Activated T-cell treated with anti-CD3 and anti-CD28 coated beads for 24 hours (primary cell): ENCODE measurements at places on chromosomes 1 and 21.

- DNase-seq, result no peak
These were observed 62.1 kb downstream of the CNIH3 start for GRCh38 chr1:224678168-224678567.

DNA sequence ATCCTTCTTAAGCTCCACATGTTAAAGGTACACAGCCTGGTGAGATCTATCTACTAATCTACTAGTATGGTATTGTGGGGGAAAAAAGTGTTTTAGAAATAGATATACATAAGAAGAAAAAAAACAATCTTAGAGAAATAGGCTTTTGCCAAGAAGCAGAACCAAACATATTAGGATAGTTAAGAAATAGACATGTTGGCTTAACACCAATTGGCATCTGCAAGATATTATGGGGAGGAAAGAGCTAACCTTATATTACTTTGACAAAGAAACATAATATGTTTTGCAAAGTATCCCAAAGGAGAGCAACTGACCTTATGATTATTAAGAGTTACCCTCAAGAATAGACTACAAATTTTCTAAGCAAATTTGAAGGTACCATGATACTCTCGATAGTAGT, 202.9 kb downstream of the BRINP3 start:
- DNase-seq, result no peak

GRCh38 chr1:212207822-212208520, 77.2 kb upstream of the PPP2R5A start:
- DNase-seq, result no peak

GRCh38 chr1:246012341-246012740, 494.7 kb downstream of the SMYD3 start:
- DNase-seq, result no peak

GRCh38 chr1:244075247-244075722, 24.2 kb downstream of the ZBTB18 start:
- DNase-seq, result no peak

DNA sequence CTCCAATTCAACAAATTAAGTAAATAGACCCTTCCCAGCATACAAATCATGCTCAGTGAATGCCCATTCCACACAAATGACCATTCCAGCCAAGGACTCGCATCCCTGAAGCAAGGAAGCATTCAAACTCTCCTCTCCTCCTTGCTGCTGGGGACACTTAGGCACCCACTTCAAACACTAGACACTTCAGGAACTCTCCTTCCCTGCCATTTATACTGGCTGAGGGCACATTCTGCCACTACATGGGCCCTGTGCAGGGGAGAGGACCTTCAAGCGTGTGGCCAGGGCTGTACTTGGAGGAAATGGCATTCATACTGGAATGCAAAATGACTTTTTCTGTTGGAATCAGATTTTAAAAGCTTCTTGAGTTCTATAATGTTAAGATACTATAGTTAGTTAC, 22.3 kb downstream of the GJA5 start:
- DNase-seq, result no peak

- no peak for DNase-seq
These were observed 71.3 kb upstream of the NGF start for GRCh38 chr1:115409094-115410015.

- no peak for DNase-seq
These were observed 10.6 kb downstream of the S100B start for GRCh38 chr21:46594276-46594675.

GRCh38 chr1:38656726-38657125, 202.8 kb downstream of the RRAGC start:
- no peak for DNase-seq

- no peak for DNase-seq
These were observed 1.1 kb downstream of the MPZL1 start for GRCh38 chr1:167722870-167723251.

DNA sequence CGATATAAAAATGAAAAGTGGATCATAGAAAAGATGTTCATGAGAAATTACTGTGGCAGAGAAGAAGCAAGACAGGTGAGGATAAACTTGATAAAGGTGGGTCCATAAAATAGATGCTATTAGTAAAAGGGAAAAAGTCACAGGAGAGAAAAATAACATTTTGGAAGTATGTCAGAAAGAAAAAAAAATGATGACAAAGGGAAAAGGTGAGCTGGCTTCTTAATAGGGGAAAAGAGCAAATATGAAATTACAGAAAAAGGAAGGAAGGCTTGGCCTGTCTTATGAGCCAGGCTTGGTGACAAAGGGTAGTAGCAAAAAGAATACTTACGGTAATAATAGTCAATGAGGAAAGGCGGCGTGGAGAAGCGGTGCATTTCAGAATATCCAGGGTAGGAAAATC, 386.1 kb downstream of the RWDD3 start:
- DNase-seq, result no peak

- no peak for DNase-seq
These were observed 30.0 kb upstream of the PADI6 start for GRCh38 chr1:17342014-17342441.

DNA sequence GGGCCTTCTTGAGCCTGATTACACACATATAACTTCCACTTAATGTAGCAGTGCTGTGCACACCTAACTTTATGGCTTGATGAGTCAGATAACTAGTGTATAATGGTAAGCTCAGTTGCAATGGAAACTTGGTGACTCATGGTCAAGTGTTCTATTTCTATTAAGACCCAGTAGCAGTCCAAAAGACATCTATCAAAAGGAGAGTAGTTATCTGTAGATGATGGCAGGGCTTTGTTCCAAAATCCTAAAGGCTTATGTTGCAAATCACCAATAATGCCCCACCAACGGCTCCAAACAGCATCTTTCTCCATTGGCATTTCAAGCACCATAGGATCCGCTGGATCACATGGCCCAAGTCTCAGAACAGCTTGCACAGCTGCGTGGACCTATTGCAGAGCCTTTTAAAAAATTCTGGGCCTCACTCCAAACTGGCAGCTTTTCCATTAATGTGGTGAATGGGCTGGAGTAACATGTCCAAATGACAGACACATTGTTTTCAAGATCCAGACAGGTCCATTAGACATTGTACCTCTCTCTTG, 566.8 kb upstream of the USP24 start:
- no peak for DNase-seq

DNA sequence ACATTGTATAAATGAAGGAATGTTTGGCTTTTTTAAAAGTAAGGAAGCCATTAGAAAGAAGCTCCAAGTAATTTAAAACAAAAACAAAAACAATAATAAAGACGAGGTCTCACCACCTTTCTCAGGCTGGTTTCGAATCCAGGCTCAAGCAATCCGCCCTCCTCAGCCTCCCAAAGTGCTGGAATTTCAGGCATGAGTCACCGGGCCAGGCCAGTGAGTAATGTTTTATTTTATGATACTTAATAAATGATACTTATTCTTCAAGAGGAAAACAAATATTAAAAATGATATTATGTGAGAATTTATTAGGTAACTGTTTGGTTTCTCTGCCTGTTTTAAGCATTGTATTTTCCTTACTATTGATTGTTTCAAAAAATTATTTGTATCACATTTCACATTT, 201.4 kb upstream of the BRINP3 start:
- DNase-seq, result no peak

GRCh38 chr1:55275151-55275748, 60.1 kb upstream of the USP24 start:
- DNase-seq, result no peak

DNA sequence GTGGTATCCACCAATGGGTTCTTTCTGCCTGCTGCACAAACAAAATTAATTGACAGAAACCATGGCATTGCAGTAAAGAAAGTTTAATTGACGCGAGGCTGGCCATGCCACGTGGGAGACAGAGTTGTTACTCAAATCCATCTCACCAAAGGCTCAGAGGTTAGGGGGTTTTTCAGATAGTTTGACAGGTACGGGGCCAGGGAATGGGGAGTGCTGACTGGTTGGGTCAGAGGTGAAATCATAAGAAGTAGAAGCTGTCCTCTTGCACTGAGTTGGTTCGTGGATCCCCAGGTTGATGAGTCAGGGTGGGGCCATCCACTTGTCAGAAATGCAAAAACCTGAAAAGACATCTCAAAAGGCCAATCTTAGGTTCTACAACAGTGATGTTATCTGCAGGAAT, 941 bp upstream of the TBCE start:
- peak; percentile 14 for DNase-seq

- DNase-seq, result no peak
These were observed 53.0 kb downstream of the CRB1 start for GRCh38 chr1:197320991-197321531.

- no peak for DNase-seq
These were observed 420.5 kb downstream of the MATN1 start for GRCh38 chr1:30302858-30303257.
